T-cell (primary cell): ENCODE measurements at places on chromosomes 11 and 22. TPM values are rescaled to one million over a fixed set of nuclear protein-coding genes. Genes with fewer than 3 reads are reported as not detected.
A peak's percentile ranks its signal among the peaks of the same experiment; 100 is the strongest.

The VPREB3 gene
- total RNA-seq: 2.6 TPM

The KRTAP5-10 gene
- not detected for total RNA-seq

The MMP13 gene
- not detected for total RNA-seq

The OSBP gene
- total RNA-seq: 46.2 TPM

The CBLIF gene
- not detected for total RNA-seq

- H3K27me3 ChIP-seq: no peaks in the 10 kb centered on the region
- no peak for DNase-seq
- no peak overlapping the region for H3K4me3 ChIP-seq
- no peaks in the 10 kb centered on the region for H3K36me3 ChIP-seq
- no peak overlapping the region for H3K27ac ChIP-seq
Observed at GRCh38 chr11:127199306-127199801, 198.8 kb upstream of the KIRREL3 start.

DNA sequence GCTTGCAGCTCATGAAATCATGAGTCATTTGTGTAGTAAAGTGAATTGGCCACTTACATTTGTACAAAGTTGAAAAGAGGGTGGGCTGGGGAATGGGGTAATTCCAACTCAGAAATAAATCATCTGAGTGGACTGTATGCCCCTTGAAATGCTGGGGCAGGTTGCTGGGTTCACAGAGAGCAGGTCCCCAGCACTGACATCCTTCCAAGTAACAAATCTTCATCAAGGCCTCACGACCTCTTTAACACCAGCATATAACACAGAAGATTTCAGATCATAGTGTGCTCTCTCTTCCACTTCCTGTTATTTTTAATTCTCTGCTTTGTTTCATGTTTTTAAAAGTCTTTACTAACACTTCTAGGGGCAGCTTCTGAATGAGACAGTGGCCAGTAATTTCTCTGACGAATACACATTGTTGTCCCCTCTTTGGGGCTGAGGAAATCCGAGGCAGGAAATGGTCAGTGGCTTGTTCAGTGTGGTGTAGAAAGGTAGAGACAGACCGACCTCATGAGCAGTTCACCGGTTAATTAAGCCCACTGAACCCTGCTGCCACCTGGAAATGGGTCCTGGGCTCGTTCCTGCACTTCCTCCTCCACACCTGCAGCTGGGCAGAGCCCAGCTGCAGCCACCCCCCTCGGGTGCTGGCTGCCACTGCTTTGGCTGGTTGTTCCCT is 127.7 kb downstream of the MAML2 start:
- no peaks in the 10 kb centered on the region for H3K27me3 ChIP-seq
- H3K36me3 ChIP-seq: no peaks in the 10 kb centered on the region
- DNase-seq: peak; percentile 20
- peaks cover 63% of the 10 kb centered on the region for H3K4me1 ChIP-seq
- peak overlapping the region; percentile 90 for H3K27ac ChIP-seq

GRCh38 chr11:119584193-119585042 is 144.6 kb downstream of the NECTIN1 start:
- peaks cover 14% of the 10 kb centered on the region for H3K4me1 ChIP-seq
- no peak overlapping the region for H3K27ac ChIP-seq
- H3K27me3 ChIP-seq: no peaks in the 10 kb centered on the region
- DNase-seq: no peak
- H3K36me3 ChIP-seq: no peaks in the 10 kb centered on the region

DNA sequence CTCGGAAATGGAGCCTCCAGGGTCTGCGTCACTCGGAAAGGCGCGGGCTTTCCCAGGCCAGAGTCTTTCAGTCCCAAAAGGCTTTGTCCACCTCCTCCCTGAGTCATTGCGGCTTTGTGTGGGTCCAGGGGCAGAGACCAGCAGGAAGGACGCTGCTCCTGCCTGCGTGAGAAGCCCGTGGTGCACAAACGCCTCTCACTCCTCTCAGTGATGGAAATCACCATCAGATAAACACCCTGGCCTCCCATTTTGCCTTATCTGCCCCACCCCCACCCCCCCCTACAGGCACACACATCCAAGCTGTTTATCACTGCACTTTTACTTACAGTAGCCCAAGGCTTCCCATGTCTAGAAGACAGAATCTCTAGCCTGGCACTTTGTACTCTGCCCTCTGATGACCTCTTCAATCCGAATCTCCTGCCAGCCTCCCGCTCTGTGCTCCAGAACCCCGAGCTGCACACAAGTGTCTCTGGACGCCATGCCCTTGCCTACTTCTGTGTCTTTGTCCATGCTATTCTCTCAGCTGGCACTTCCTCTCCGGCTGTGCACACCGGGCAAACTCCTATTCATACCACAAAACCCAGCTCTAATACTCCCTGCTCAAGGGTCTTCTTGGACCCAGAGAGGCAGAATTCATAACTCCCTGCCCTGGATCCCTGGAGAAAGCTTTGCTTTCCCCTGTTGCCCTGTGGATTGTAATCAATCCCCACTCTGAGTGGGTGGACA is 954.6 kb downstream of the TBC1D22A start:
- no peak overlapping the region for H3K27ac ChIP-seq
- DNase-seq: no peak
- H3K4me3 ChIP-seq: no peak overlapping the region
- peaks cover 29% of the 10 kb centered on the region for H3K27me3 ChIP-seq
- H3K4me1 ChIP-seq: no peaks in the 10 kb centered on the region

DNA sequence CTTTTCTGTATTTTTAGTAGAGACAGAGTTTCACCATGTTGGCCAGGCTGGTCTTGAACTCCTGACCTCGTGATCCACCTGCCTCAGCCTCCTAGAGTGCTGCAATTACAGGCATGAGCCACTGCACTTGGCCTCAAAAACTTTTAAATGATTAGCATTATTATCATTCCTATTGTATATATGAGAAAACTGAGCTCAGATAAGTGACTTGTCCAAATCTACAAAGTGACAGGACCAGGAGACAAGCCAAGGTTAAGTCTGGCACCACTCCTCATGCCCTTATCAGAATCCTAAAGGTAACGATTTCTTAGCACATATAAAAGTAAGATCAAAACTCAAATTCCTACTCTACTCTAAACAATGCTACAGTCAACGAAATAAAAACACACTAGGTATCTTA is 32.2 kb upstream of the CHRNA10 start:
- H3K36me3 ChIP-seq: peaks cover 9% of the 10 kb centered on the region
- H3K27ac ChIP-seq: no peak overlapping the region
- no peak overlapping the region for H3K4me3 ChIP-seq
- no peaks in the 10 kb centered on the region for H3K27me3 ChIP-seq
- no peak for DNase-seq

GRCh38 chr11:49995565-49995964 is 13.2 kb upstream of the OR4C12 start:
- no peaks in the 10 kb centered on the region for H3K4me1 ChIP-seq
- no peak for DNase-seq
- H3K4me3 ChIP-seq: no peak overlapping the region
- no peak overlapping the region for H3K27ac ChIP-seq
- no peaks in the 10 kb centered on the region for H3K36me3 ChIP-seq

DNA sequence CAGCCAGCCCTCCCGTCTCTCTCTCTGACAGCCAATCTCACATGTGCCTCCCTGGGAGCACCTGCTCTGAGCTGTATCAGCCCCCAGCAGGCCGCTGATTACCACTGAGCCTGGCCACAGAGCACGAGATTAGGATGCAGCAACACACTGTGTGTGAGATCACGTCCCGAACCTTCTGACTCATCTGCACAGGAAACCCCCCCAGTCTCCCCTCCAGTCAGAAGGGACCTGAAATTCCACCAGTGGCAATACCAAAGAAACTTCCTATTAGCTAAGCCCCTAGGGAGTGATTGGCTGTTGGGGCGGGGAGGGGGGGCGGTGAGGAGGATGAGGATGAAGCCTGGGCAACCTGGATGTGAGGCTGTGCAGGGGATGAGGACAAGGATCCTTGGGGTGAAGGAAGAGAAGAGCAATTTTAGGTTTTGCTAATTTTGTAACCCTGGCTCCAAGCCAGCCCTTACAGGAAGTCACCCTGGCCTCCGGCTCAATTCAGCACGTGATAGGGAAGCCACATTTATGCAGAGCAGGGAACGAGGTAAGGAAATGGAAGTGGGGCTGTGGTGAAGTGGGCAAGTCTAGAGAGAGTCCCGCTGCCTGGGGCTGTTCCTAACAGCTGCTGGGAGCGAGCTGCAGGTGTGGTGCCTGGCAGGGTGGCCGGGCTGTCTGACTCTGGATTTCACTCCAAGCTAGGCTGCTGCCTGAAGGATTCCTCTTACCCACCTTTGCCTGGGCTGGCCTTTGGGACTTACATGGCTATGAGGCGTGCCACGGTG is 1.9 kb downstream of the SLC43A3 start:
- H3K27ac ChIP-seq: peak overlapping the region; percentile 80
- H3K4me3 ChIP-seq: peak overlapping the region; percentile 51
- H3K27me3 ChIP-seq: no peaks in the 10 kb centered on the region

DNA sequence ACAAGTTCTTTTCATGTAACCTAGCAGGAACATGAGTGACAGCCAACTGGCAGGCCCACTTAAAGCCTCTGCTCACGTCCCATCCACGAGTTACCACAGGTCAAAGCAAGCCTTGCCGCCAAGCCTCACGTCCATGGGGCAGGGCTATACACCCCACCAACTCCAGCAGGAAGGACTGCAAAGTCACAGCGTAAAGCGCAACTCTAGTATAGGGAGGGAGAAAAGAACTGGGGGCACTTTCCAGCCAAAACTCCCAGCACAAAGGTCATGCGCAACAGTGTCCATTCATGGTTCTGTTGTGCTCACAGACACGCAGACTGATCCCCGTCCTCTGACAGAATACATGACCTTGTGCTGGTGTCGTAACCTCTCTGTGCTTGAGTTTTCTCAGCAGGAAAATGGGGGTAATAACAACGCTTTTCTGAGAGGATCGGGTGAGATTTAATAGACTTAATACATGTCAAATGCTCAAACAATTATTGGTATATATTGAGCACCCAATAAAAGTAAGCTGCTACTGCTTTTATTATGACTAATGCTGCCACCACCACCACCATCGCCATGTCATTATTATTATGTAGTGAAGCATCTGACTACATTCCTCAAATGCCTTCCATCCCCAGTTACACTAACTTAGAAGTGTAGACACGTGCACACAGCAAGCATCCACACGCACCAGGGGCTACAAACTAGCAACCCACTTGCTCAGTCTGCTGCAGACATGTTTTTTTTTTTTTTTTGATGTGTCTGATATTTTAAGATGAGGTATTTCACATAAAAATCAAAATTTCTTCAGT is 104.4 kb upstream of the PARVA start:
- no peaks in the 10 kb centered on the region for H3K36me3 ChIP-seq
- no peak overlapping the region for H3K4me3 ChIP-seq
- H3K27ac ChIP-seq: no peak overlapping the region
- DNase-seq: no peak
- no peaks in the 10 kb centered on the region for H3K27me3 ChIP-seq

- DNase-seq: no peak
- no peaks in the 10 kb centered on the region for H3K36me3 ChIP-seq
- no peaks in the 10 kb centered on the region for H3K27me3 ChIP-seq
- no peak overlapping the region for H3K27ac ChIP-seq
- H3K4me3 ChIP-seq: no peak overlapping the region
- H3K4me1 ChIP-seq: peaks cover 5% of the 10 kb centered on the region
Observed at GRCh38 chr11:94132152-94132558, 3.5 kb downstream of the PANX1 start.
